ENCODE measurements at places on chromosomes 7 and 10.

DNA sequence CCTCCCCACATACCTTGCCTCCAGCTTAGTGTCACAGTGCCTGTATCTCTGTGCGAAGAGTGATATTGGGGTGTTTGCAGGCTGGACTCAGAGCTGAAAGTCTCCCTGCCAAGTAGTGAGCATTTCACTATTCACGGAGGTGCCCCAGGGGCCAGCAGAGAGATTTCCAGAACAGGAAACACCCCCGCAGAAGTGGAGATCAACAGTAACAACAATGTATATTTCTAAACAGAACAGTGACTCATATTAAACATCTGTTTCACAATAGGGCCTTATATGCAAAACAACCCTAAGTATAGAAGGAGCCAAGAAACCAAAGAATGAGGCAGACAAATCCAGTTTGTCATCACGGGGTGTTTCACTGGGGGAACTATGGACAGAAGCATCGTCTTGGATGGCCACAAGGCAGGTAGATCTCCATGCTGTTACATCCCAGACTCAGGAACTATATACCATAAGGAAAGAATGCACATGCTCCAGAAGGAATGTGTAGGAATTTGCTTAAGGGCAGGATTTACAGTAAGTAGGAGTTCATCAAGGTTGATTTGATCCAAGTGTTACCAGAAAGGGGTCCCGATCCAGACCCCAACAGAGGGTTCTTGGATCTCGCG is 29.3 kb upstream of the CCL24 start:
- no peak for DNase-seq

DNA sequence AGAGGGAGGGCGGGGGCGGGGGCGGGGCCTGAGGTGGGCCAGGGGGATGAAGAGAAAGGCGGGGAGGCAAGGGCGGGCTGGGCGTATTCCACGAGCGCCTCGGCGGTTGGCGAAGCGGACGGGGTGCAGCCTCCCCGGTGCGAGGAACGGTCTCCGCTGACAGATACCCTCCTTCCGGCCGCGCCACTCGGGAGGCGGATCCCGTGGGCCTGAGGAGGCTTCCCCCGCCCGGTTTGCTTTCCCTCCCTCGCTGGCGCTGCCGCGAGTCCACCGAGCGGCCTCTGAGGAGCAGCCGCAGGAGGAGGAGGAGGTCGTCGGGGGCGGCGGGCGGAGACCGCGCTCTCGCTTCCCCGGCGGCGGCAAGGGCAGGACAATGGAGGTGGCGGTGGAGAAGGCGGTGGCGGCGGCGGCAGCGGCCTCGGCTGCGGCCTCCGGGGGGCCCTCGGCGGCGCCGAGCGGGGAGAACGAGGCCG is at the start of gene TRIM24:
TRIM24 (plus strand) TSS at position 84 of the 473 bp plus-strand sequence; CDS start at position 374, 290 bp downstream.
- DNase-seq: peak; percentile 97

DNA sequence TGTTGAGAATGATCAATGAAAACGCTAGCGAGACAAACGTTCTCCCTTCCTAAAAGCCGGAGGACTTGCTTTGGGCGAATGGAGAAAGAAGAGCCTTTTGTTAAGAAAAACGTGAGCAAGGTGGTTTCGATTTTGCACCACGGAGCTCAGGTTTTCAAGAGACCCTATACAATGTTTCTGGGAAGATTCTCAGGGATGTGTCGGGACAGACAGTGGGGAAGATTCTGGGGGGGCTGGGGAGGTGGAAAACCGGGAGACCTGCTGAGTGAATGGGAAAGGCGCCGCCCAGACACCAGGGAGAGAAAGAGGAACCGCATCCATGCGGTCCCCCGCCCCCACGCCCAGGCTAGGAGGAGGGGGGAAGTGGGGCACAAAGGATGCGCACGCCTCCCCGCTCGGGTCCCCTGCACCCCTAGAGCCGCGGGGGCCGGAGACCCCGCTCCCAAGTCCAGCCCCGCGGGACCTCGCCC is 745 bp downstream of the YWHAG start:
- DNase-seq: no peak

DNA sequence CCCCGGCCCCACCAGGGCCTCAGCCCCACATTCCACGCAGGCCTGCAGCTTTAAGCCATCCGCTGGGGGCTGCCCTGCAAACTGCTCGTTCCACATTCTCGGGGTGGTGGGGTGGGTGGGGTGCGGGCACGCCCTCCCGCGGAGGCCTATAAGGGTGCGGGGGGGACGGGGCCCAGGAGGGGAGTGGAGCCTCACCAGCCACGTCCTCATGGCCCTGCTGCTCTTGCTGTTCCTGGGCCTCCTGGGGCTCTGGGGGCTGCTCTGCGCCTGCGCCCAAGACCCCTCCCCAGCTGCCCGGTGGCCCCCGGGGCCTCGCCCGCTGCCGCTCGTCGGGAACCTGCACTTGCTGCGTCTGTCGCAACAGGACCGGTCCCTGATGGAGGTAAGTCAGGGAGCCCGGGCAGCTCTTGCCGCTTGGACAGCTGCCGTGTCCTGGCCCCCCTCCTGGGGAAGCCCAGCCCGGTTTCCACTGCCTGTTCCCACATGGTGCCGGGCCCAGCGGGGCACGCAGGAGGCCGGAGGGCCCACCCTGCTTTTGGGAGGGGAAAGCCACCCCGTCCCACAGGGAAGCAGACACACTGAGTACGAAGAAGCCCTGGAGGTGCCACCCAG is at the start of gene CYP2W1:
CYP2W1 (plus strand) TSS at position 178 of the 612 bp plus-strand sequence; CDS start at position 209, 31 bp downstream.
- no peak for DNase-seq

DNA sequence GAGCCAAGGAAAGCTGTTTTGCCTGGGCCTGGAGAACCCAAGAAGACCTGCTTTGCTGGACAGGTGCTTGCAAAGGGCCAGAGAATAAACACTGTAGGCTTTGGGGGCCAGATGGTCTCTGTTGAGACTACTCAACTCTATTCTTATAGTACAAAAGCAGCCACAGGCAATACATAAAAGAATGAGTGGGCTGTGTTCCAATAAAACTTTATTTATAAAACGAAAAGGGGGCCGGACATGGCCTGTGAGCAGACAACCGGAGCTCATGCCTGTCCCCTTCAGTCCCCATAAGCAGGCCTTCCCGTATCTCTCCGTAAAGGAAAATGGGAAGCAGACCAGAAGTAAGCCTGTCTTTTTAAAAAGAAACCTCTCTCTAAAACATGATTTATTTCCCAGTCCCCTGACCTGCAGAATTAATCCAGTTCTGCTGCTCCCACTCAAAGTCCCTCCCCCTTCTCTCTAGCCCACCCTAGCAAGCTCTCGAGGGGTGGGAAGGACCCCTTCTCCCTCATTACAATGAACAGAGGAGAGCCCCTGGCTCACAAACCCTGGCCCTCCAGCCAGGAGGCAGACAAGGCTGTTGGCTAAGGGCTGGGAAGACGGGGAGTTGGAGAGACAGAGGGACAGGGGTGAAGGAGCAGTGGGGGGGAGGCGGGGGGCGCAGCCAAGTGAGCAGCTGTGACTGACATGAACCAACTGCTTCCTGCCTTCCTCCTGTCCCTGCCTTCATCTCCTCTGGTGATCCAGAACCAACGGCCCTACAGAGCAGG is 177.8 kb downstream of the NEURL1 start:
- no peak for DNase-seq

GRCh38 chr7:739983-740942 is 13.2 kb upstream of the PRKAR1B start:
- no peak for DNase-seq

- DNase-seq: no peak
These were observed 8.5 kb downstream of the ZDHHC16 start for GRCh38 chr10:97454330-97455036.

GRCh38 chr7:90579181-90579688 is 16.9 kb upstream of the CDK14 start:
- DNase-seq: no peak

- DNase-seq: no peak
These were observed 219.2 kb downstream of the C7orf25 start for GRCh38 chr7:42692621-42693020.

DNA sequence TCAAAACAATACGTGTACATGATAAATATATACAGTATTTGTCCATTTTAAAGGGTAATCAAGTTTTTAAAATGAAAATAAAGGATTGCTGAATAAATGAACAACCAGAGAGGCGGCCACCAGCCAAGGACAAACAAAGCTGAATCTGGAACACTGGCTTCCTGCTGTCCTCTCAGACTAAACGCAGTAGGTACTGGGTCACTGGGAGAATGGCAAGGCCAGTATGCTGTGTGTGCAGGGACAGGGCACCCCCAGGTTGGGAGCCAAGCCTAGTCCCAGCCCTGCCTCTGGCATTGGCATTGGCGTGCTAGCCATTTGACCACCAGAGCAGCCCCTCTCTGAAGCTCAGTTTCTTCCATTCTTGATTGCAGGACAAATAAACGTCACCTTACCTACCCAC is 33.8 kb downstream of the DLG5 start:
- no peak for DNase-seq

GRCh38 chr7:159126311-159127260 is 18.1 kb downstream of the VIPR2 start:
- no peak for DNase-seq

- peak; percentile 46 for DNase-seq
These were observed 3.2 kb downstream of the DNAJB6 start for GRCh38 chr7:157339777-157340677.

- DNase-seq: no peak
These were observed 282.5 kb upstream of the TEX47 start for GRCh38 chr7:89077992-89078391.

DNA sequence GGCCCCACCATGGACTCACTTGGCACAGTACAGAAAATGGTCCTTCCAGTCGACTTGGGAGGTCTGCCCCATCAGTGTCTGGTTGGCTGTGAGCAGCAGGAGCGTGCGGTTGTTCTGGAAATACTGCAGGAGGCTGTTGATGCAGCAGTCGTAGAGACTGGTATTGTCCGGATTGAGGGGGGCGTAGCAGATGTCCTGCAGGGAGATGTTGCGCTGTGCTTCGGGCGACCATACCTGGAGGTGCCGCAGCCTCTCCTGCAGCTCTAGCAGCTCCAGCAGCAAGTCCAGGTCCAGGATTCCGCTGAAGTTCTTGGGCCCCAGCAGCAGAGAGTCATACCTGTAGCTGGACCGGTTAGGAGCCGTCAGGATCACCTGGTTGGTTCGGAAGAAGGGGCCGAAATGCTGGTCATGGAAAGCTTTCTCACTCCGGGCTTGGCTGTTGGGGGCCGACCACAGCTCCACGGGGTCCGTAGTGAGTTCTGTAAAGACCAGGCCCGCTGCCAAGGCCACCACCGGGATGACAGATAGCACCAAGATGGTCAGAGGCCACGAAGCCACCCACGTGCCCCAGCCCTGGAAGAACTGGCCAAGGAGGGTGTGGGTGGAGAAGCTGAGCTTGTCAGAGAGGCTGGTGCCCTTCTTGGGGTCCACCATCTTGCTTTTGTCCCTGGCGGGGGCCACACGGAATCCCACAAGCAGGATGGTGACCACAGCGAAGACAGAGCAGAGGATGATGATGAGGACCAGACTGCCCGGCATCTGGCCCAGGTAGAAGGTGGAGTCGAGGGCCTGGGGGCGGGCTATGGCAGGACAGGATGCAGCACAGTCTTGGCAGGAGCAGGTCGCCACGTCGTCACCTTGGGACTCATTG is 2.1 kb downstream of the NPC1L1 start:
- DNase-seq: no peak

DNA sequence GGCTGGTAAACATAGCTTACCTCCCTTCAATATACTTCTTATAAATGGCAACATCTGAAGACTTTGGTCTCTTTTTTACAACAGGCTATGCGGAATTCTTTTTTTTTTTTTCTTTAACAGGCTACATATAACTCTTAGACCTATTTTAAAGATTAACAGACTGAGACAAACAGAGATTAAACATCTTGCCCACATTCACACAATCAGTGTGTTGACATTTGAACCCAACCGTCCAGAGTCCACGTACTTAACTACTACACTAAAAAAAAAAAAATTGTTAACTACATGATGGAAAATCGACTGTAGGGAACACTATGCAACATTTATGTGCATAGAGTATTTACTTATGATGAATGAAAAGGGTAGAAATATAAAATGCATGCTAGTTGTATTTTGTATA is 298.5 kb downstream of the ELMO1 start:
- no peak for DNase-seq

GRCh38 chr10:9096288-9096687 is 1041.8 kb downstream of the GATA3 start:
- peak; percentile 27 for DNase-seq

DNA sequence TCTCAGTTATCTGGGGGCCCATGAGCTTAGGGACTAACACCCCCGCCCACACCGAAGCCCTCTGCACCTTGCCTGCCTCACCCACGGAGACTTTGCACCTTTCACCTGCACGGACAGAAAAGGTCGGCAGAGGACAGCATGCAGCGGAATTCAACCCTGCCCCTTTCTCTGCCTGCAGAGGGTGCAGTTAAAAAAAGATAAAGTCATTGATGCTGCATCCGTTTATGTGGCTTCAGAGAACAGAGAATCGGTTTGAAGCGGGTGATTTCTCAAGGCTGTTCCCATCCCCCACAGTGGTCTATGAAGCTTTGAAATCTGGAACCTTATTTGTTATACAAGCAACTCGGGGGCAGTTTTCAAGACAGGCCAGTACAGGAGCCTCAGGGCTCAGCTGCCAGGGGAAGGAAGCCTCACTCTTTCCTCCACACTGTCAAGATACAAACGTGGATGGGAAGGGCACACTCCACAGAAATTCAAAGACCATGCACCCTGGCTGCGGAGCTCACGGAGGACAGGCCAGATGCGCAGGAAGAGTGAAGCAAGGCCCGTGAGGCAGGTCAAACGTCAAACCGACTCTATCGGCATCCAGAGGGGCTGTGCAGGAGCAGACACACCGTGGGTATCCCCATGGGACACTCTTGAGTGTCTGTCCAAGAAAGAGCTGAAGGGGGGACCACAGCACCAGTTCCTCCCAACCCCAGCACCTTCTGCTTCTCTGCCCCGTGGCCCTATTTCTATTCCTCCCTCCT is 66.3 kb downstream of the INSIG1 start:
- DNase-seq: no peak

GRCh38 chr10:78952686-78953085 is 116.1 kb upstream of the ZMIZ1 start:
- DNase-seq: no peak
